Stimulated activated naive CD8-positive, alpha-beta T cell treated with anti-CD3 and anti-CD28 coated beads, Interleukin-15, Interleukin-2, amounts not matched to agents 100 U/mL and 50 U/mL, for 24 hours (primary cell): ENCODE measurements at places on chromosomes 3 and 15.

DNA sequence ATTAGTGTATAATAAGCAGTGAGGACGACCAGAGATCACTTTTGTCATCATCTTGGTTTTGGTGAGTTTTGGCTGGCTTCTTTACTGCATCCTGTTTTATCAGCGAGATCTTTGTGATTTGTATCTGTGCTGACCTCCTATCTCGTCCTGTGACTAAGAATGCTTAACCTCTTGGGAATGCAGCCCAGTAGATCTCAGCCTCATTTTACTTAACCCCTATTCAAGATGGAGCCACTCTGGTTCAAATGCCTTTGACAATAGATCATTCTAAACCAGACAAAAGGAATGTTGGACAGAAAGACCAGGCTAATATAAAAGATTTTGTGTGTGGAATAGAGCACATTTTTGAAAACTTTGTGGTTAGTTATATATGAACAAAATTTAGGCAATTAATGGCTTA, 618.5 kb upstream of the BCHE start:
- DNase-seq, result no peak

DNA sequence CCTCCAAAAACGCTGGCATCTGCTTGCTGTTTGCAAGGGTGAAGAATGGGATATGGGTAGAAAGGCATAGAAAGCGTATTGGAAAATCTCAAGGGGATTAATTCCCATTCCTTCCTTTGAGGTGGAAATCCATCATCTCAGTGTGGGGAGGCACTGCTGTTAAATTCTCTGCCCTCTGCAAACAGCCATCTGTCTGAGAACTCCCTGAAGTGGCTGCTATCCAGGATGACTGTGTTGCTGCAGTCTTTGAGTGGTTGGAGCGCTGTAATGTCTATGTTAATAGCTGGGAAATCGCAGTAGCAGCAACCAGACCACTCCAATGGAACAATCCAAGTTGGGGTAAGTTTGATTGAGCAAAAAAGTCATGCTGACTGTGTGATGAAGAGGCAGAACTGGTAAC, 625.9 kb downstream of the NLGN1 start:
- DNase-seq, result no peak

GRCh38 chr3:174633342-174633741, 225.8 kb upstream of the NAALADL2 start:
- DNase-seq, result no peak

DNA sequence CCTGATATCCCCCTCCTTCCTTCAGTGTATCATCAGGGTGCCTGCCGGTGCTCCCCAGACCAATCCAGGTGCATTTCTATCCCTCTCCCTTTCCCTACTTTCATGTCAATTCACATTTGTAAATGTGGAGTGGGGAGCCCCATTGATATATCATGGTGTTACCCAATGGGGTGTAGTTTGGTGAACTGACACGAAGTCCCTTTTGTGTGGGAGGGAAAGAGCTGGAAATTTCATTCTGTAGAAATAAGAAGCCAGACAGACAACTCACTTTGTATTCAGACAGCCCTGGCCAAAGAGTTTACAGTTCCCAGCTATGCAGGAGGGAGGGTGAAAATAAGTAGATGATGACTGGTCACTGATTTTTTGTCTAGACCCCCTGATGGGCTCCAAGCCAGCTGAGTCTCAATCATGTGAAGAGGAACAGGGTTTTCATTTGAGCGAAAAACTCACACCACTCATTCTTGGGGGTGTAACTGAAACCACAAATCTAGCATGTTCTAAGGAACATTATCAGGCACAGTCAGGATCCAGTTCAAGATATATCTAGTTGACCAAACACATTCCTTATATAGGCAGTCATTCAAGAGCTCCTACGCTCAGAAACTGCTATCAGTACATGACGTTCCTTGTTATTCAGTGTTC, 58.9 kb downstream of the LMCD1 start:
- DNase-seq, result no peak

GRCh38 chr3:53167418-53168174, 6.6 kb downstream of the PRKCD start:
- DNase-seq, result no peak

DNA sequence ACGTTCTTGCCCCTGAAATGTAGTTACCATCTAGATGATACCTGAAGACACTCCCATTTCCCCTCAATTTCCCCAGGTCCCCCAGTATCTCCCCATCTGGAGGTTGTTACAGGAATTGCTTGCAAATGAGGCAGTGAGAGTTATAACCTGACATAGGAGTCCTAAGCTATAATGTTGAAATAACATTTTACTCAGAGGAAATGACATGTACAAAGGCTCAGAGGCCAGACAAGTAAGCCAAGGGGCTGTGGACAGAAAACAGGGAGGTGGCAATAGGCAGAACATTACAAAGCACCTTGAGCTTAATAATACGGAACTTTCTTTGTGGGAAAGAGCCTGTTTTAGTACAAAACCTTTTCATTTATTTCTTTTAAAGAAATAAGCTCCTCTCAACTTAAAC, 171.9 kb downstream of the FRMD5 start:
- no peak for DNase-seq

DNA sequence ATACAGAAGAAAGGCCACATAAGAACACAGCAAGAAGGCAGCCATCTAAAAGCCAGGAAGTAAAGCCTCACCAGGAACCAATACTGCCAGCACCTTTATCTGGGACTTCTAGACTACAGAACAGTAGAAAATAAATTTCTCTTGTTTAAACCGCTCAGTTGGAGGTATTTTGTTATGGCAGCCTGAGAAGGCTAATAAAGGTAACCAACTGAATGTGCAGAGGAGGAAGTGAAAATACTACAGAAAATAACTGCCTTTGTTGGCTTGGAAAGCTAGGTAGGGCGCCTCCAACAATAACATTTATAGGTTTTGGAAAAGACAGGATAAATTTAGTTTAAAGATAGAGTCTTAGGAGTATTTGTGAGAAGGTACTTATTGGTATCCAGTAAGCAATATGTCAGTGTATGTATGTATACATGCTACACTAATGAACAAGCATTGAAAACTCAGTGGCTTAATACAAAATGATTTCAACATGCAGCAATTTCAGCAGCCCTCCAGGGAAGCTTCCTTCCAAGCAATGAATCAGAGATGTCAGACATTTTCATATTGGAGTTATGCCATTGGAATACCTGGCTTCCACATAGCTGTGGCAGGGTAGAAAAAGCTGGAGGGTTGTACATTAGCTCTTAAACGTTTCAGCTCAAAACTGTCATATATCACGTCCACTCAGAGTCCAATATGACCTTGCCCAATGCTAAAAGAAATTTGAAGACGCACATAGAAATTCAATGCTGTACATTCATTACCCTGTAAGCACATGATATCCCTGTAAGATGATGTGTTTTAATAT, 48.9 kb downstream of the ZBBX start:
- DNase-seq, result no peak

DNA sequence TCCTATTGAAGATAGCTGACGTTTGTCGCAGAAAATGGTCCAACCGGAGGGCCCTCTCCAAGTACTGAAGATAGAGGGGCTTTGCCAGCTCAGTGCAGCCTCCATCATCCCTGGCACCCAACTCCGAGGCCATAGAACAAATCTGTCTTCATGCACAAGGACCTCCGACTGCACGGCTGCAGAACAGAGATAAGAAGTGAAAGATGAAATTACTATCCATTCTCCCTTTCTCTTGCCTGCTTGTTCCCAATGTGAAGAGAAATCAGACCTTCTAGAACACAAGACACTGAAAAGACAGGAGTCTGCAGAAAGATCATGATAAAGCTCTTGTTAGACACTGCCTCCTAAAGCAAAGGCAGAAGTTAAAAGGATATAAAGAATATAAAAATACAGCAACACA, 19.9 kb downstream of the INO80 start:
- DNase-seq, result no peak

DNA sequence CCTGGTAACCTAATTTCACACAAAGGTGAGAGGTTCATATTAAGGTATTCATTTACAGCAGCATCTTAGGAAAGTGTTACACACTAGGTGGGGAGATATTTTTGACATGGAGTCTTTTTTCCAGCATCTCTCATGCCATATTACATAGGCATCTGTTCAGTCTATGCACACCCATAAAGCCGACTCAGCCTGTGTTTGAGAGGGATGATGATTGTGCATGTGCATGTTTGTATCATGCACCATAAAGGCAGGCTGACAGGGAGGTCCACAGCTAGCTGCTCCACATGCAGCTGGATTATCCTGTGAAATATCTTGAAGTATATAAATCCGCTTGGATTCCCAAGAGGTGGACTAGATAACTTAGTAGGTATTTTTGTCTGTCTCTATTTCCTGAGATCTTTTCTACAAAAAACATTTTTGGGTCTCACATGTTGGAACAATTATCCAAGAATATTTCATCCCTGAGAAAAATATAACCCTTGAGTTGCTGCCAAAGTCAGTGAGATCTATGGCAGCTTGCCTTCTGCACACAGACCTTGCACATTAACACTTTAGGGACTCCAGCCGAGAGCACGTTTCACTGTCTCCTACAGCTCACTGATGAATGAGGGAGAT, 288.4 kb upstream of the DPH6 start:
- no peak for DNase-seq

DNA sequence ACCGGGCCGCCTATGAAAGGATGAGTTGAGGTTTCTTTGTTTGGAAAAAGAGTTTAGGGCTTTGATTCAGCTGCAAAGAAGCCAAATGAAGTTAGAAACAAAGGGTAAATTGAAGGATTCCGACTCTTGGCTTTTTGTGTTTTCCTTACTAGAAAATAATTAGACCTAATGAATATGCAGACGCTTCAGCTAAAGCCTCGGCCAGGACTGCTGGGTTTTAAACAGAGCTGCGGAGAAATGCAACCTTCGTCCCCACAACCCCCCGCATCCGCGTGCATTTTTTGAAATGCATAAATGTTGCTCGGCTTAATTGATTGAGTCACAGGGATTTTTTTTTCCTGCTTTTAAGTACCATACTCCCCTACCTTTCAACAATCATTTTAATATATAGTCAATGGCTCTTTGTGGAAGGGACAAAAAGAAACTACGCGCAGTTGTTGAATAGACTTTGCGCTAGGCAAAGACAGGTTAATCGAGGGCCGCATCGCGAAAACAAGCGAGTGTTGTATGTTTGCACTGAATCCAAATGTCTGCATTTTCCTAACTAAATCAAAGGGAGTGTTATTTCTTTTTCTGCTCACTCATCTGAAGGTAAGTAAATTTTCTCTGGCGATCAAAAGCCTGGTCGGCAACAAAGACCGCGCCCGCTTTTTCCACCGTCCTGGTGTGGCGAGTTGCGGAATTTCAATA, 1.3 kb upstream of the ZIC4 start:
- DNase-seq, result no peak

- DNase-seq, result no peak
Observed at GRCh38 chr3:114974387-114974786, 172.7 kb downstream of the ZBTB20 start.

DNA sequence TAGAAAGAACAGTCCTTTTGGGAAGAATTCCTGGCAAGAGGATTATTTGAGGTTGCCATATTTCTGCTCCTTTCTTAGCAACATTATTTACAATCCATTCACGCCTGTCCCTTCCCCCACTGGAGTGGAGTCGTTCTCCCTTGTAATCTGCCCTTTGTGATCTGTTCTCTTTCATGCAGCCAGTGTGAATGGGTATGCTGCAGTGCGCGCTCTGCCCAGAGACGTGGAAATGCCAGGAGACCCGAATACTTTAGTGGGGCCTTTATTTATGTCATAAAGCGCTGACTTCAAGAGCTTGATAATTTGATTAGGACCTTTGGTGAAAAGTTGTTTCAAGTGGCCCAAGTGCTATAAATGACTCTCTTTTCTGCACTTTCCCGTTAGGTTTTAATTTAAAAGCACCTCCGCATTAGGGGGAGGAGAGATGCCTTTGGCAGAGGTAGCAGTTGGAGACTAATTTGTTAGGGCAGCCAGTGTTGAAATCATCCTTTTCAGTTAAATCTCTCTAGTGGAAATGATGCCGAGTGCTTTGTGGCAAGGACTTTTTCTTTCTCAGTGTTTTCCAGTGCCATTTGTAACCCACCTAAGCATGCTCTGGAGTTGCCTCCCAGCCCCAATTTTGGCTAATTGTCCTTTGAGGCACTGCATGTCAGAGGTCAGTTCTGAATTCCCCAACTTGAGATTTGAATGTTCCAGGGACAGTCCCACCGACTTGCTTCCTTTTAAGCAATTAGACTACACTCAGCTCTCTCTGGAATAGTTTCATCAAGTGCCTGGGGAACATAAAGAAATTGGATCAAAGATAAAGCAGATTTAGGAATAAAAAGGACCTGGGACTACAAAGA, 52.4 kb downstream of the PSMD6 start:
- DNase-seq, result no peak

- no peak for DNase-seq
Observed at GRCh38 chr15:38878026-38878425, 313.4 kb upstream of the RASGRP1 start.

DNA sequence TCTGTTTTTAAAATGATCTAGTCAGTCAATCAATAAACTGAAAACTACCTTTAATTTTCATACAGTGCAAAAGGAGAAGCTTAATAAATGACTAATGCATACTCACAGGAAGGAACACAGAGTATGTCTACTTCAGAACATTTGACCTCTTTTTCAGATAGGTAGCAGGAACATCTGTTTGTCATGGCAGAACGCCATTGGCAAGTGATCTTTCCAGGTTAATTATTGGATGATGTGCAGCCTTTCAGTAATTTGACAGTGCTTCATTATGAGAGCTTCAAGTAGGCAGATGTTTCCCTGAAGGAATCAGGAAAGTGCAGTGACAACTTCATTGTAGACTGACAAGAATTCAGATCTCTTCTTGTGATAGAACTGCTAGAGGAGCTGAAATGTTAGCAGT, 325.0 kb downstream of the OTOL1 start:
- DNase-seq, result no peak
